Activated CD4-positive, alpha-beta T cell treated with anti-CD3 and anti-CD28 coated beads, Interleukin-2, amount 10 ng/mL, durations not matched to agents 24 days and 14 days (primary cell): ENCODE measurements at places on chromosomes 11 and 22. TPM values are rescaled to one million over a fixed set of nuclear protein-coding genes. Genes with fewer than 3 reads are reported as not detected.
A peak's percentile ranks its signal among the peaks of the same experiment; 100 is the strongest.

DNA sequence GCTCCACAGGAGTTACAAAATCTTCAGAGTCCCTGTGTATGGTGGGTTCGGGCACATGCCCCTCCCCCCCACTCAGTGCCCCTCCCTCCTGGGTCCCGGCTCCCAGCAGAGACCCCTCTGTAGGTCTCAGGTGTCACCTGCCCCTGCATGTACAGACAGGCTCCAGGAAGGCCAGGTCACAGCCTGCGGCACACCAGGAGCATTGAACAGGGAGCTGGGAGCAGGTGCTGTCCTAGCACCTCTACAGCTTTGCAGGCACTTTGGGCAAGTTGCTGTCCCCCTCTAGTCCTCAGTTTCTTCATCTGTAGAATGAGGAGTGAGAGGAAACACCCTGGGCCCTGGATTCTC lies 80.1 kb upstream of the RTL6 start:
- no peak for DNase-seq

Gene EHBP1L1
- total RNA-seq: 167 and 173 TPM in 2 replicates

DNA sequence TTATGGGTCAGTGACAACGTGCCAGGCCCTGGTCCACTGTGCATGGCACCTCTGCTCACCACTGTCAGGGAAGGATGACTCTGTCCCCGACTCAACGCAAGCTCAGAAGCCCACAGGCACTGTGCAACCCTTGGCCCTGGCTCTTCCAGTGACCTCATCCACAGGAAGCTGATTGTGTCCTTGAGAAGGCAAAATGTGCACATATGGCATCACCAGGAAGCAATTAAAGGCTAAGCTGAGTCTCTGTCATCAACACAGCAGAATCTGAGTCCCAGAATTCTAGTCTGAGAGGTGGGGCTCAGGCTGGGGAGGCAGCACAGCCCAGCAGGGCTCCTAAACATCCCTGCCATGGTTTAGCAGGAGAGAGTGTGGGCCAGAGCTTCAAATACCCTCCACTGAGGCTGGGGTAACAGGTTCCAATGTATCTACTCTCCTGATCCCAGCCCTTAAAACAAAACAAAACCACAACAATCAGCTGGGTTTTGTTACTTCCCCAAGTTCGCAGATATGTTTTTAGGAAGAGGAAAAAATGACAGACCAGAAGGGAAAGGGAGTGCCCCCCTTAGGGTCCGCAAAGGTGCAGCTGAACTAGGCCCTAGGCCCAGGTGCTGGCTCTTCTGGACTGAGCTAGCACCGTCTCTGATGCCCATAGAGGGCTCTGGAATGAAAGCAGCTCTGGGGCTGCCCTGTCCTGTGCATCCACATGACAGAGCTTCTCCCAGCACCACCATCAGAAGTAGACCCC lies 33.5 kb upstream of the GNAZ start:
- DNase-seq: no peak

GRCh38 chr11:48880021-48880441 lies 103.7 kb downstream of the TRIM51G start:
- DNase-seq: no peak

- DNase-seq: no peak
Observed at GRCh38 chr11:62911137-62912130, 9.7 kb downstream of the CHRM1 start.

DNA sequence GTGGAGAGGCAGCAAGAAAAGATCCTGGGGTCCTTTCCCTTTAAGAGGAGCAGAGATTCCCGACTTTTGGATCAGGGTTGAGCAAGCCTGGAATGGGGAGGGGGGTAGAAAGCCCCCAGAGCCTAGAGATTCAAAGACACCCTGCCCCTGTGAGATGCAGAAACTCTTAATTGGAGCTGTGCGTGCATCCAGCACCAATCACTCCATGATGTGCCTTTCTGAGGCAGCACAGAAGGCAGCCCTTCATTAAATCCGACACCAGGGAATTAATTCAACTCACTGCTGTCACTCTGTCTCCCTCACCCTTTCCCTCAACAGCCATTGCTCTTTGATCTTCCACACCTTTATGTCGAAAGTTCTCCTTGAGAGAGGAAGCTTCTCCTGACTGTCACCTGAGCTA lies 43.0 kb downstream of the DSCAML1 start:
- DNase-seq: no peak

Gene IL18
- 0.12 TPM in 1 of 2 replicates, not detected in the other for total RNA-seq

DNA sequence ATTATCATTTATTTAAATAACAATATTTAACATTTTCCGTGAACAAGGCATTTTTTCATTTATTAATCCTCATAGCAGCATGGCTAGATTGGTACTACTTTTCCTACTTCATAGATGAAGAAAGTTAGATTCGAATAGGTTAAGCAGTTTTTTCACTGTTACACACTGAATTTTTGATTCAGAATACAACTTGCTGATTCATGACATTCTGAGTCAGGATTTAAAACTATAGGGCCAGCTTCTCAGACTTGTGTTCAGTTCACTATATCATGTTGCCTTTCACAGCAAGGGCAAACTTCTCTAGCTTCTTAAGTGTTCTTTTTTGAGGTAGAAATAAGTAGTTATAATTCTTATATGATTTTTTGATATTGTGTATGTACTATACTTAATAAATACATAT lies 31.5 kb downstream of the CYP2R1 start:
- DNase-seq: no peak

Gene OR4D5
- not detected in 2 replicates for total RNA-seq

Gene CWF19L2
- 16.1 and 17.6 TPM in 2 replicates for total RNA-seq

Gene E2F8
- total RNA-seq: 27.4 and 29.0 TPM in 2 replicates

DNA sequence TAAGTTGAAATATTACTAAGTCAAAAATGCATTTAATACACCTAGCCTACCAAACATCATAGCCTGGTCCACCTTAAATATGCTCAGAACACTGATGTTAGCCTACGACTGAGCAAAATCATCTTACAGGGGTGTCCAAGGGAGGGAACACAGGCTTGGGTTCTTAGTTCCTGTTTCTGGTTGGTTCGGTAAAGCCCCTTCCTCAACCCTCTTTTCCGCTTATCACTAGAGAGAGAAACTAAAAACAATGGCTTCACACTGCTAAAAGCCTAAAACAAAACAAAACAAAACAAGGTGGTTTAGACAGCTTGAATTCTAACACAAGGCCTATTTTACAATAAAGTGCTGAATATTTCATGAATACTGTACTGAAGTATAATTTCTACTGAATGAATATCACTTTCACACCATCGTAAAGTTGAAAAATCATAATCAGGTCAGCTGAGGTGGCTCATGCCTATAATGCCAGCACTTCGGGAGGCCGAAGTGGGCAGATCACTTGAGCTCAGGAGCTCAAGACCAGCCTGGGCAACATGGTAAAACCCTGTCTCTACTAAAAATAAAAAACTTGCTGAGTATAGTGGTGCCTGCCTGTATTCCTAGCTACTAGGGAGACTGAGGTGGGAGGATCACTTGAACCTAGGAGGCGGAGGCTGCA lies 118.0 kb downstream of the SIK3 start:
- no peak for DNase-seq

DNA sequence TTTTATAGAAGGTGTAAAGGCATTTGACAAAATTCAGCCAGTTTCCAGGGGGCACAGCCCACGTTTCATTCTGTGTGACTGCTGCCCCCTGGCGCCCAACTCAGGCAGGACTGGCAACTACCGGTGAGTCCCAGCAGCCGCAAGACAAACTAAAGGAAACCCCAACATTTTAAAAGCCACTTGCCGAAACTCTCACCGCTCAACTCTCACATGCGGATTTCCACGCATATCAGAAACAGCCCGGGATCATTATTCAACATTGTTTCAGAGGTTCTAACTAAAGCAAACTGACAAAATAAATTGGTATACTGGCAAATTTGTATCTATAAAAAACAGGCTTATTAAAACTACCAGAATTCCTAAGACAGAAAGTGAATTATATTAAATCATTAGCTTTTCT lies 48.2 kb downstream of the MORC2 start:
- peak; percentile 95 for DNase-seq

DNA sequence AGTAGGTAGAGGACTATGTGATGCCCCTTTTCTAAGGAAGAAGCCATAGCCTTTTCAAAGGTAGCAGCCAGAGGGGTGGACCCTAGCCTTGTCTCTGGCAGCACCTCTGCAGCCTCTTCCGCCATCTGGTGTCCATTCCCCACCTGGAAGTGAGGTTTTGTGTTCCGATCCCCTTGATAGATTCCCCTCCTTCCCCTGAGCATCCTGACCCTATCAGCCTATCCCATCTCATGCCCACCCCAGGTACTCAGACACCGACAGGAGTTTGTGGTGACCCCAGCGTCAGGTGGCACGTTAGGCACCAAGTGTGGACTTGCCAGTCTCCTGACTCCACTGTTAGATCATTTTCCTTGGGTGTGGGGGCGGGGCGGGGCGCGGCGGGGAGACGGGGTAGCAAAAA lies 398 bp upstream of the FAM89B start:
- peak; percentile 81 for DNase-seq

DNA sequence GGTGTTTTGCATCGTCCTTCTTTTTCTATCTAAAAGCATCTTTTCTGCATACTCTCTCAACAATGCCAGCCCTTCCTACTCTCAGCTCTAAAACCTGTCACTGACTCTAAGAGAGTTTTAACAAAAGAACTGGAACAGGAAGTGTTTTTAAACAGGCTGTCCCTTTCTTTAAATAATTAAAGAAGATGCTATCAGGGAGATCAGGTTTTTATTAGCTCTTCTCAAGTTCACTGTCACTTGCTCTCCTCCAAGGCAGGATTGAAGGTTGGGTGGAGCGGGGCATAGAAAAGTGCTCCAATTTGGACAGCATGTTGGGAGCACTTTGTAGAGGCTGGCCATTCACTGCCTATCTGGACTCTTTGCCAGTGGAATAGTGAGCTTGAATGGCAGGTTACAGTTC lies 56.4 kb upstream of the BARX2 start:
- DNase-seq: no peak

- DNase-seq: no peak
Observed at GRCh38 chr11:119651802-119652584, 77.0 kb downstream of the NECTIN1 start.

Gene MS4A7
- total RNA-seq: not detected in 2 replicates

Gene OR51E1
- not detected in 2 replicates for total RNA-seq

Gene RELA
- 95.7 and 98.2 TPM in 2 replicates for total RNA-seq

- no peak for DNase-seq
Observed at GRCh38 chr11:98183034-98183433, 837.7 kb upstream of the CNTN5 start.

Gene EHF
- total RNA-seq: not detected in 2 replicates

DNA sequence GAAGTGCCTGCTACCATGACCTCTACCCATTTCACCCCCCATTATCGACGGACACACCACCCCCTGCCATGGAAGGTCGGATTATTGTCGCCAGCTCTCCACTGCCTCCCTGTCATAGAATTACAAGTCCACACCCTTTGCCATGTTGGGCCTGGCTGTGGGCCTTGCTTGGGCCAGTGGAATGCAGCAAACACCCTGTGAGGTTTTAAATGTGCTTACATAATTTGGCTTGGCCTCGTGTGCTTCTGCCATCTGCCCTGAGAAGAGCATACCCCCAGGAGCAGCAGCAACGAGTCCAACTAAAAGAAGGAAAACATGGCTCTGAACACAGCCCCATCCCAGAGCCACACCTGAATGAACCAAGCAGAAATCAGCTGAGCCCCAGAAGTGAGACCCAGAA lies 94.1 kb upstream of the PRDM11 start:
- DNase-seq: no peak

DNA sequence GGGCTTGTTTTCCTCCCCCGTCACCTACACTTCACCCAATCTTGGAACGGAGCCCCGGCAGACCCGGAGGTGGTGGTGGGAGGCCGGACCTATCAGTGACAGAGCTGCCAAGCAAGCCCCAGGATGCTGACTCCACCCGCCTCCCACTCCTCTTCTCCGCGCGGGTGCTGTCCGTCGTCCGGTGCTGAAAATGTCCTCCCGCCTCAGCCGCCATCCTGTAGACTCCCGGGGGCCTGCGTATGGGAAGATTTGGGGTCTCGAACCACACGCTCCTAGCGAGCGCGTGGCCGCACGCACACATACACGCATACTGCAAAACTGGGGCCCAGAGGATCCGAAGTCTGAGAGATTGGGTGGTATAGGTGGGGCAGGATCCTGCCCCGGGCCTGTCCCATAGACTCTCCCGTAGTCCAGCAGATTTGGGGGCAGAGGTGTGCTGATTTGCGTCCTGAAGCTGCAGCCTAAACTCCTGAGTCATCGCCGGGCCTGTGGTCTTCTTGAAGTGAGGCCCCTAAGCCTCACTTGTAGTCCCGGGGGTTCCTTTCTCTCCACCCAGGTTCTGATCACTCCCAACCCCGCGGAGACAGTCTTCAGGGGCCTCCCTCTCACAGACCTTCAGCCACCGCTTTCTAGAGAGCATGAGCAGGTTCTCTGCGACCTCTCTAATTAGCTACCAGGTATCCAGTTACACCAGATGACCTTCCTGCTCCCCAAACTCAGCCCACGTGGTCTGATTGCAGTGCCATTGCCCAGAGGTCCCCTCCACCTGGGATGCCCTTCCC lies 796 bp upstream of the YIF1A start:
- DNase-seq: peak; percentile 95

Gene CFAP300
- total RNA-seq: not detected in 2 replicates

GRCh38 chr11:1826552-1827094 lies 8.2 kb upstream of the SYT8 start:
- no peak for DNase-seq

- DNase-seq: peak; percentile 76
Observed at GRCh38 chr22:18023509-18024275, 669 bp downstream of the MICAL3 start.

DNA sequence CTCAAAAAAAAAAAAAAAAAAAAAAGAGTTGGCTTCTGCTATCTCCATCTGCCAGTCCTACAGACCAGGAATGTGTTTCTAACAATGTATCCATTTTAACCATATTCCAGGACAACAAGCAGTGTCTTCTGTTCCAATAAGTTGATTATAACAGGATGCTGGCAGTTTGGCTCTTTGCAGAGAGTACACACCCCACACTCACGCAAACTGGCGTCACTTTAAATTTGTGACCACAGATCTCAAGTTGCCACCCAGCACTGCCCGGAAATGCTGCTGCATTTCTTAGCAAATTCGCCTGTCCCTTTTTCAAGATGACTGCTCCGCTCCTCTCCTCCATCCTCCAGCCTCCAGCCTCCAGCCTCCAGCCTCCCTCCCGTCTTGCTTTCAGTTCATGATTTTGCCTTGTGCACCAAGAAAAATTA lies 44.3 kb downstream of the SCGB1A1 start:
- no peak for DNase-seq

DNA sequence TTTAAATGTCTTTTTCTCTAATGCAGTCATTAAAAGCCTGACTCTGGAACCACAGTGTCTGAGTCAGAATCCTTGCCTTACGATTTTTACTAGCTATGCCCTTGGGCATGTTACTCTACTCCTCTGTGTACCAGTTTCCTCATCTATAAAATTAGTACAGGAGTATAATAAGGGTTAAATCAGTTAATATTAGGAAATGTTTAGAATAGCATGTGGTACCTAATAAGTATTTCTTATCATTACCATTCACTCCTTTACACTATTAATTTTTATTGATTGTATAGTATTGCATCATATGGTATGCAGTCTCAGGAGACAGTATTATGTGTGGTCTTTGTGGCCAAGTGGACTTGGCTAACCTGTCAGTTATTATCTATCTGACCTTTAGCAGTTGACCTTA lies 68.2 kb downstream of the METTL15 start:
- no peak for DNase-seq

Gene TSGA10IP
- total RNA-seq: not detected in 2 replicates

Gene RTN4RL2
- 0.23 and 0.26 TPM in 2 replicates for total RNA-seq

Gene DRD4
- 0.14 and 0.28 TPM in 2 replicates for total RNA-seq
